ENCODE measurements at places on chromosomes 6 and 20. TPM values are rescaled to one million over a fixed set of nuclear protein-coding genes. Genes with fewer than 3 reads are reported as not detected.

DNA sequence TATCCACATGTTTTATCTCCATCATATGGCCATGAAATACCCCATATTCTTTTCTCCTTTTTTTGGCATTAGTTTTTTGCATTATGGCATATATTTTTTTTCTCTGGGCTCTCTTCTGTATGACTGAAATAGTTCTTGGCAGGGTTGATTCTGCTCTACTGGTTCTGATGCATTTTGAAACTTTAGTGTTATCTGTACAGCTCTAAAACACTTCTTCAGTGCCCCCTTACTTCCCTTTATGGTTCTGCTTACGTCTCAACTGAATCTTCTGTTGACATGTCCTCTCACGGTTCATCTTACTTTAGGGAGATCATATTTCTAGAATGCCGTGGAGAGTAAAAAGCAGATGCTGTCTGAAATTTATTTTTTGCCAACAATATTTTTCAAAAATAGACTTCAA, 23.2 kb upstream of the TXNDC5 start:
- H3K4me3 ChIP-seq: no peak overlapping the region
- DNase-seq: no peak
- no peak overlapping the region for H3K27ac ChIP-seq
- no peaks in the 10 kb centered on the region for H3K4me1 ChIP-seq
- no peaks in the 10 kb centered on the region for H3K36me3 ChIP-seq

DNA sequence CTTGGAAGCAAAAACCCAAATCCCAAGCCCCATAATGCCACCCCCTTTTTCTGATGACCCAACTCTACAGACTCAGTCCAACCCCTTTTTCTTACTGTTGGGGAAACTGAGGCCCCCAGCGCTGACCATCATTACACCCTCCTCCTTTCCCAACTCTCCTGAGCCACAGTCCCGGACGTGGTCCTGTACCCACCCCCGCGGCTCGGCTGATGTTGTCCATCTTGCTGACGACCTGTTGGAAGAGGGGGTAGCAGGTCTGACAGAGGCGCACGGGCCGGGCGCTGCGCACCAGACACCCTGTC, 533 bp downstream of the OSTM1 start:
- no peak for DNase-seq
- H3K36me3 ChIP-seq: peaks cover 11% of the 10 kb centered on the region
- H3K4me1 ChIP-seq: peaks cover 20% of the 10 kb centered on the region

DNA sequence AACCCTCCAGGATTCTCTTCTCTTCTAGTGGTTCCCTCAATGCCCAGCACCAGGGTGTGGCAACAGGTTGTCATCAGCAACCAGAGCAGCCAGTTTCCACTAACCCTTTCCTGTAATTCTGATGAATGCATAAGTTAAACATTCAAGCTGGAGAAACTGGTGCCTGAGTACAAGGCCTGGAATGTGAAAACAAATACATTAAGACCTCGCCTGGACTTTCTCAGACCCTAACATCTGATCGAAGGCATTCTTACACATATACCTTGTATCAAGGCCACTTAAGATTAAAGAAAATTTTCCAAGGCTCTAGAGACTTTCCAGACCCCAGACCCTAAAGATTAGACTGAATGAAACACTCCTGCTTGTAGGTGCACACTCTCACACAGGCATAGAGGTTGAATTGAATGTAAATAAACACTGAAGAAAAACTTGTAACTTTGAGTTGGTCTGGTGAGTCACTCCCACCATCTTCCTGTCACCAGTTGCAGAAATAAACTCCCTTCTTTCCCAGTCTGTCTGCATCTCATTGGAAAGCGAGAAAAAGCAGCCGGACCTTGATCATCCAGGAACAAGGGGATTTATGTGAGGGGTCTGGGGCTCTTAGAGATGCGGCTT, 9.0 kb downstream of the LRP11 start:
- H3K4me3 ChIP-seq: no peak overlapping the region
- no peaks in the 10 kb centered on the region for H3K36me3 ChIP-seq
- no peak for DNase-seq
- no peak overlapping the region for H3K27ac ChIP-seq
- peaks cover 37% of the 10 kb centered on the region for H3K27me3 ChIP-seq

The SRMS gene
- total RNA-seq: not detected

DNA sequence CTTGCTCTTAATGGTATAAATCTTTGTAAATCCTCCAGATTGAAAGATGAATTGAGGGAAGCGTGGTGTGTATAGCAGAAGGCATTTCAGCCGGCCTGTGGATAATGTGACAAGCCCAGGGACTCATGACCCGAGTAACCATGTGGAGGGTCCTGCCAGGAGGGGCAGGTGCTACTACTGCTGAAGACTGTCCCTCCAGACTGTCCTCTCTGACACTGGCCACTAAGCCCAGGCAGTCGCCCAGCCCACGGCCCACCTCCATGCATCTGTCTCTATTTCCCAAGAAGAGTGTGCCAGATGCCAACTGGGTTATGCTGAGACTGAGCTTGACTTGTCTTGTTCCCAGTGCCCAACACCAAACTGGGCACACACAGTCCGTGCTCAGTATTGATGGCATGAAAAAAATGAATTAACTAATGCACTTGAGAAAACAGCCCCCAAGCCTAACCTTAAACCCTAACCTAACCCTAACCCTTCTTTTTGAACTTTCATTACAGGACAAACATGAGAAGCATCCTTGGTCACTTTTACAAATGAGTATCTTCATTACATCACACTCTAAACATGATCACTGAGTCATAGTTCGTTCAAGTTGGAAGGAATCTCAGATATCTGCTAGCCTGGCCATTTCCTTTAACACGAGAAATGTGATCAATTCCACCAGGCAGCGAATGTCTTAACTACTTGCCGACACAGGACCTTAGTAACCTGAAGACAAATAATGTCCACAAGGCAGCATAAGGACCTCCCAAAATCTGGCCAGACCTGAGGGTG, 182.2 kb upstream of the RREB1 start:
- no peaks in the 10 kb centered on the region for H3K36me3 ChIP-seq
- H3K4me3 ChIP-seq: no peak overlapping the region
- peaks cover 15% of the 10 kb centered on the region for H3K27me3 ChIP-seq
- no peaks in the 10 kb centered on the region for H3K4me1 ChIP-seq
- no peak for DNase-seq
- no peak overlapping the region for H3K27ac ChIP-seq

DNA sequence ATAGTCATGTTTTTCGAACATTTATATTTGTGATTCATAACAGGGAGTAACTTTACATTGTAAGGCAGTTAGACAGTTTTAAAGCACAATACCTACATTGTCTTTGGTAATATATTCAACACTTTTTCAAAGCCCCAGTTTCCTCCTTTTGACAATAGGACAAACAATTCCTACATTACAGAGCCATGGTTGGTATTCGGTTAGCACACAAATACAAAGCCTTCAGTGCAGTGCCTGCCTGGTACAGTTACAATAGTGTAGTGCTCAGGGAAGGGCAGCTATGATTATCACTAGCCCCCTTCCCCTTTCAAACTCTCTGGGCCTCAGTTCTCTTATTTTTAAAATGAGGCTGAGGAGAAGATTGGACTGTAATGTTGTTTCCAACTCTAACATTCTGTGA, 207.8 kb downstream of the TPBG start:
- H3K27me3 ChIP-seq: no peaks in the 10 kb centered on the region
- no peak for DNase-seq
- no peak overlapping the region for H3K4me3 ChIP-seq
- H3K27ac ChIP-seq: no peak overlapping the region

The HLA-DQA2 gene
- total RNA-seq: 0.34 TPM

DNA sequence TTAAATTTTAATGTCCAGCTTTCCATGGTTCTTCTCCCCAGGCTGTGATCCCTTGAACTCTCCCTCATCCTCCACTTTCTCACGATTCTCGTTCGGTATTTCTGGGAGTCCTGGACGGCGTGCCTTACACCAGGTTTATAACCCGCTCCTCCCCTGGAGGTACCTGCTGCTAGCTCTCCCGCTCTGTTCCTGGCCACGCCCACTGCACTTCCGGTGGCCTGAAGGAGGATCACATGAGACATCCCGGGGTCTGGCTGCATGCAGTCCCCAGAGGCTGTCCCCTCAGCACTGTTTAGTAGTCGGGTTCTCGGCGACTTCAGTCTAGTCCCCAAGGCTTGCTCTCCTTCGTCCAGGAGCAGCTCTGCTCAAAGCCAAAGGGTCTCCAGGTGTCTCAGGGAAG, 28.4 kb upstream of the GCLC start:
- no peak overlapping the region for H3K4me3 ChIP-seq
- DNase-seq: no peak
- peaks cover 2% of the 10 kb centered on the region for H3K27me3 ChIP-seq
- H3K4me1 ChIP-seq: no peaks in the 10 kb centered on the region
- no peaks in the 10 kb centered on the region for H3K36me3 ChIP-seq

The BMP5 gene
- total RNA-seq: not detected

- peaks cover 4% of the 10 kb centered on the region for H3K27me3 ChIP-seq
These were observed 97.9 kb downstream of the SULF2 start for GRCh38 chr20:47687095-47687987.

GRCh38 chr6:105872249-105872648, 213.9 kb upstream of the PRDM1 start:
- peaks cover 3% of the 10 kb centered on the region for H3K4me1 ChIP-seq
- DNase-seq: no peak
- H3K4me3 ChIP-seq: no peak overlapping the region
- no peaks in the 10 kb centered on the region for H3K36me3 ChIP-seq
- no peak overlapping the region for H3K27ac ChIP-seq

The OSTM1 gene
- 35.1 TPM for total RNA-seq

- peaks cover 2% of the 10 kb centered on the region for H3K27me3 ChIP-seq
- no peak overlapping the region for H3K27ac ChIP-seq
- H3K4me1 ChIP-seq: peaks cover 3% of the 10 kb centered on the region
- no peak overlapping the region for H3K4me3 ChIP-seq
- DNase-seq: no peak
These were observed 238.7 kb upstream of the THEMIS start for GRCh38 chr6:128139519-128139918.

The AVP gene
- not detected for total RNA-seq

Data from activated naive CD8-positive, alpha-beta T cell treated with anti-CD3 and anti-CD28 coated beads, Interleukin-2, amount 10 ng/mL, durations not matched to agents 7 days and 5 days (primary cell).